Osteoblast (primary cell): ENCODE measurements at places on chromosomes 7 and 10.

DNA sequence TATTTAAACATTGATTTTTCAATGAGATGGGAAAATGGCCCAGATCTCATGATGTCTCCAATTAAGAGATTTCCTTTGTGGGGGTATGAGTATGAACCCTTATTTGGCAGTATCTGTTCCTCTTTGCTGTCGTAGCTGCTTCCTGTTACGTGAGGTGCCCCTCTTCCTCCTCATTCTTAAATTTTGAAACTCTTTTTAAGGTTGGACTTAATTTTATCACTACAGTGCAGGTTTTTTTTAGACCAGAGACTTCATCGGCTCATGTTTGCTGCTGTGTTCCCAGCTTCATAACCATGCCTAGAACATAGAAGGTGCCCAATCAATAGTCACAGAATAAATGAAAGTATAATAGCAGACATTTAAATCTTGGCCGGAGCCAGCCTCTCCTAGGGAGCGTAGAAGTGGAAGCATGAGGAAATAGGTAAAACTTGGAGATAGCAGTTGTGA is 2.4 kb downstream of the MIOS start:
- peak; percentile 66 for DNase-seq

DNA sequence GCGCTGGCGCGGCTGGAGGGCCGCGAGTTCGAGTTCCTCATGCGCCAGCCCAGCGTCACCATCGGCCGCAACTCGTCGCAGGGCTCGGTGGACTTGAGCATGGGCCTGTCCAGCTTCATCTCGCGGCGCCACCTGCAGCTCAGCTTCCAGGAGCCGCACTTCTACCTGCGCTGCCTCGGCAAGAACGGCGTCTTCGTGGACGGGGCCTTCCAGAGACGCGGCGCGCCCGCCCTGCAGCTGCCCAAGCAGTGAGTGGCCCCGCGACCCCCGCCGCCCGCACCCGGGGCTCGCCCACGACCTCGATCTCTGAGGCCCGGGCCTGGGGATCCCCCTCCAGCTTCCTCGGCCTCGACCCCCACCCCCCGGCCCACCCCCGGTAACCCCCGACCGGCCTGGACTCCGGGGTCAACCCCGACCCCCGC is 537 bp downstream of the FOXK1 start:
- DNase-seq = peak; percentile 74

GRCh38 chr10:108913300-108913699 is 1010.0 kb downstream of the XPNPEP1 start:
- peak; percentile 35 for DNase-seq

- DNase-seq = no peak
These were observed 25.3 kb downstream of the GARIN1A start for GRCh38 chr7:128697302-128697905.

DNA sequence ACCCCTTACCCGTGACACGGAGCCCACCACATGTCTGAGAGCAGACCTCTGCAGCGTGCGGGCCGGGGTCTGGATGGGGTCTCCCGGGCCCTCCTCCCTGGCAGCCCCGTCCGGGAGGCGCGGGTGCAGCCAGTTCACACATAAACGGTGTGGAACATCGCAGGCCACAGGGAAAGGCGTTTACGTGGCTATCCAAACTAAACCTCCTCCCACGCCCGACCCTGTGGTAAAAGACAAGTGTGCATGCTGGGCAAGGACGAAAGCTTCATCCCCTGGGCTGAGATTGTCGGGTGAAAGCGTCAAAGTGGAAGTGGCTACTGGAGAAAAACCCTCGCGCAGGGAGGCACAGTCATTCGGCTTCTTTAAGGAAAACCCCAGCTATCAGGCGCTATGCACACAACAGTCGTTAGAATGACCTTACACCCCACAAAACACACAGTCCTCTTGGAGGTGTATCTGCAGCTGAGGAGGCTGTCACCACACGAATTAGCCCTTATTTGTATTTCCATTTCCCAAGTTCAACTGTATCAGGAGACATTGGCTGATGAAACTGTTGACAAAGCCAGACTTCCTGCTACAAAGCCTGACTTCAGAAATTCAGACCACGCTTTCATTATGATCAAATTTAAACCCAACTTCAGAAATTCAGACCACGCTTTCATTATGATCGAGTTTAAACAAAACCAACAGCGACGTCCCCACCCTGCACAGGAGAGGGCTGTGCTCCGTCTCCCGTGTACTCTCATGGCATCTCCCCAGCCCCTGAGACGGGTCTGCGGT is 15.3 kb downstream of the GPER1 start:
- no peak for DNase-seq
